D341Med (cell line): ENCODE measurements at places on chromosomes 5 and 9.

- peak; percentile 58 for DNase-seq
These were observed 57.5 kb upstream of the HTR1A start for GRCh38 chr5:64019746-64020145.

DNA sequence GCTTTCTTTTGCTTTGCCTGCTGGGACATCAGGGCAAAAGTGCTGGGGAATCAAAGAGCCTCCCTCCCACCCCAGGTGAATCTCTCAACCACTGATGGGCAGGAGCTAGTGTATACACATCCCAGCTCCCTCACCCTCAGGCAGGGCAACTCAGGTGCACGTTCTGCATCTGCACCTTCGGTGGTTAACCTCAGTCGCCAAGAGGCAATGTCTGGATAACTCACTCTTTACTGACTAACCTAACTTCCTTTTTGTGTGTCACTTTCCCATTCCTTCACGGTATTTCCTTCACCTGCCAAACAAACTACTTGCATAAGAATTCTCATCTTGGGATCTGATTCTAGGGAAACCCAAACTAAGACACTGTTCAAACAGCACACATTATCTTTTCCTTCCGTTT lies 26.3 kb downstream of the CNTFR start:
- no peak for DNase-seq

DNA sequence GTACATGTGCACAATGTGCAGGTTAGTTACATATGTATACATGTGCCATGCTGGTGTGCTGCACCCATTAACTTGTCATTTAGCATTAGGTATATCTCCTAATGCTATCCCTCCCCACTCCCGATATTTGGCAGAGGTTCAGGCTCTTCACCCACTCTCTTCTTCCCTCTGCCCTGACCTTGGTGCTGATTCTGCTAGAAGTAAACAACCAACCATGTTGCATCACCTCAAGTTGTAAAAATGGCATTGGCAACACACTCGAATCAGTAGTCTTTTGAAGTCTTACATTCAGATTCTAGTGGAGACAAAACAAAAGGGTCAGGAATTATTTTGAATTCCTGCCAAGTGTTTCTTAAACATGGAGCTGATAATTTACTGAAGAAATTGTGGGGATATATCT lies 40.0 kb downstream of the PRR16 start:
- no peak for DNase-seq

GRCh38 chr5:17316970-17317459 lies 99.6 kb downstream of the BASP1 start:
- no peak for DNase-seq

- no peak for DNase-seq
These were observed 283.9 kb upstream of the TNC start for GRCh38 chr9:115401756-115402327.

DNA sequence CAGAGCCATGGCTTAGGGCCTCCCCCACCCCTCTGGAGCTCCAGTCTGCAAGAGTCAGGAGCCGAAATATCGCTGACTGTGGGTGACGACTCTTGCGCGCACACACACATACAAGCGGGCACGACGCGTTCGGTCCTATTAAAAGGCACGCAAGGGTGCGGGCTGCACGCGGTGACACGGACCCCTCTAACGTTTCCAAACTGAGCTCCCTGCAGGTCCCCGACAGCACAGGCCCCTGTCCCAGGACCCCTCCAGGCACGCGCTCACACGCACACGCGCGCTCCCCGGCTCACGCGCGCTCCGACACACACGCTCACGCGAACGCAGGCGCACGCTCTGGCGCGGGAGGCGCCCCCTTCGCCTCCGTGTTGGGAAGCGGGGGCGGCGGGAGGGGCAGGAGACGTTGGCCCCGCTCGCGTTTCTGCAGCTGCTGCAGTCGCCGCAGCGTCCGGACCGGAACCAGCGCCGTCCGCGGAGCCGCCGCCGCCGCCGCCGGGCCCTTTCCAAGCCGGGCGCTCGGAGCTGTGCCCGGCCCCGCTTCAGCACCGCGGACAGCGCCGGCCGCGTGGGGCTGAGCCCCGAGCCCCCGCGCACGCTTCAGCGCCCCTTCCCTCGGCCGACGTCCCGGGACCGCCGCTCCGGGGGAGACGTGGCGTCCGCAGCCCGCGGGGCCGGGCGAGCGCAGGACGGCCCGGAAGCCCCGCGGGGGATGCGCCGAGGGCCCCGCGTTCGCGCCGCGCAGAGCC lies at the start of gene GRIN1:
GRIN1 (plus strand) TSS at position 433 of the 746 bp plus-strand sequence. CDS start 333 bp downstream, outside the sequence.
- DNase-seq, result peak; percentile 58

GRCh38 chr9:85554349-85554748 lies 187.4 kb downstream of the AGTPBP1 start:
- DNase-seq, result no peak

GRCh38 chr9:87554976-87555375 lies 57.3 kb downstream of the DAPK1 start:
- DNase-seq, result no peak

DNA sequence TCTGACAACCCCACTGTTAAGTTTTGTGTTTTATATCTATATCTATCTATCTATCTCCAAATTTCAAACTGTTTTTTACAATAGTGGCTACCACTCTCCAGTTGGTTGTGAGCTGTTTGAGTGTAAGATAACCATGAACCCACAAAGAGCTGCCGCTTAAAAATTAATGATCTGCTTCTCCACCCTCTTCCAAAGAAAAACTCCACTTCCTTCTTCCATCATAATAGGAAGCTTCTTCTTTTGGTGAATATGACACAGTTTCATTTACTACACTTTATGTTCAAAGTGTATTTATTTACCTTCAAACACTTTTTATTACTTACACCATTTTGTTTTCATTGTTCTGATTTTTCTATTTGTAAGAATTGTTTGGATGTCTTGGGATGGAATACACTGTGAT lies 37.9 kb downstream of the SPZ1 start:
- no peak for DNase-seq

GRCh38 chr9:83655433-83655832 lies 32.5 kb downstream of the IDNK start:
- no peak for DNase-seq

DNA sequence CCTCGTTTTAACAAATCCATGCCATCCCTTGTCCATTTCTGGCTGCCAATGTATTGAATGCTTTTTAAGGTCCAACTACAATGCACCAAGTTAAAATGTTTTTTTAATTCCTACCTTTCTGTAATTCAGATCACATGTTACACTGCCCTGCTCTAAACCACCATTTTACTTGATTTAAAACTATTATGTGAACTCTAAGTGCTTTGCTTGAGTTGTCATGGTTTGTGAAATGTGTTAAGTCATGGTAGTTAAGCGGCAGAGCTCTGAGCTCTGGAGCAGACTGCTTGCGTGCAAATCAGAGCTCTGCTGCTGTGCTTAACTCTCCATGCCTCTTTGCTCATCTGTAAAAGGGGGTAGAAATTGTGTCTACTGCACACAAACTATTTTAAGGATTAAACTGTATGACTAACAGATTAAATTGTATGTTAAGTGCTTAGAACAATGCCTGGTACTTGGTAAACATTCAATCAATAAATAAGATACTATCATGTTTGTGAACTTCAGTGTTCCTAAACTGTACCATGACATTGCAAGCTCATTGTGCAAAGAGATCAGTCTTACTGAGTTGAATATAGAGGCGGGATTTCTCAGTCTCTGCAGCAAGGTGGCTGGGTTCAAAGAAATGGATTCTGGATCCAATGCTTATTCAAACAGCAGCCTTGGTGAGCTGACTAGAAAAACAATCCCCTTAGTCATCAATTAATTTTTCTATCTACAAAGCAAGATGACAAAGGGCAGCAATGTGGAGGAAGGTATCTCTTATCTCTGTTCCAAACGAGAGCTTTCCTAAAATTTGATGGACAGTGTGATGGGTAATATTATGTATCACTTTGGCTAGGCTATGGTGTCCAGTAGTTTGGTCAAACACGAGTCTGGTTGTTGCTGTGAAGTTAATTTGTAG lies 16.1 kb upstream of the CMBL start:
- DNase-seq, result no peak

DNA sequence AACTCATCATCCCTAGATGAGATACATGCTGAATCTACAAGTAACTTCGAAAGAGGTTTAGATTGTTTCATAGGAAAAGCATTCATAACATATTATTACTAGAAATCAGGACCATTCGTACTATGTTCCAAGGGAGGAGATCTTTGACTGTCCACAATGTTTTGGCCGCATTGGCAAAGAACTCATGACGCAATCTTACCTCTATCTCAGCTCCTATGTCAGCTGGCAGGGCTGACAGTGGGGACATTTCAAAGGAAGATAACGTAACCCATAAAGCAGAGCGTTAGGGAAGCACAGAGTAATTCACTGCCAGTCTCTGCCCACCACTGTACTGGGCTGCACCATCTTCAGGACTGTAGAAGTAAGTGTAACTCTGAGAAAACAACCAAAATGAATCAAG lies 69.7 kb downstream of the EFNA5 start:
- DNase-seq, result no peak

- DNase-seq, result no peak
These were observed 301.6 kb downstream of the ISL1 start for GRCh38 chr5:51684794-51685355.

- DNase-seq, result no peak
These were observed 51.2 kb upstream of the SPRY4 start for GRCh38 chr5:142375944-142376411.

DNA sequence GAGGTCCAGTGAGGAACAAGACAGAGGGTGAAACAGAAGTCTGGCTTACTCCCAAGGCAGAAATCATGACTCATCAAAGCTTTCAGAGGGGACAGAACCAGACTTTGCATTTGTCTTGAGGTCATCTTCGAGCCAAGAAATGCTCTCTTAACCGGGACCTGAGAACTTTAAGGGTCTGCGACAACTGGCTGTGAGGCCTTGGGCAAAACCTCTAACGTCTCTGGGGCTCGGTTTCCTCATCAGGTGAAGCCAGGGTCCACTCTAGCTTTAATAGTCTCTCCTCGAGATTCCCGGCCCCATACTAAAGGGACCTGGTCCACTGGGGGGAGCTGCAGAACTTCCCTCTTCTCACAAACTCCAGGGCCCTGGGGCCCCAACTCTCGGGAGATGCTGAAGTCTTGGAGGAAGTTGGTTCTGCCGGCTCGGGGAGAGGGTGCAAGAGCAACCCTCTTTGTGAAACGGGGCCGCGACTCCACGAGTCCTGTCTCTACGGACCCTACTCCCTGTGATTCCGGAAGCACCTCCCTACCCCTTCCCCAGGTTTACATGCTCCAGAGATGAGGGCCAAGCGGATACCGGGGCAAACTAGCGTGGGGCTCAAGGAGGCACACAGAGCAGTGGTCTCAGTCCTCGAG lies 2.6 kb downstream of the GLIS3 start:
- DNase-seq, result peak; percentile 35

DNA sequence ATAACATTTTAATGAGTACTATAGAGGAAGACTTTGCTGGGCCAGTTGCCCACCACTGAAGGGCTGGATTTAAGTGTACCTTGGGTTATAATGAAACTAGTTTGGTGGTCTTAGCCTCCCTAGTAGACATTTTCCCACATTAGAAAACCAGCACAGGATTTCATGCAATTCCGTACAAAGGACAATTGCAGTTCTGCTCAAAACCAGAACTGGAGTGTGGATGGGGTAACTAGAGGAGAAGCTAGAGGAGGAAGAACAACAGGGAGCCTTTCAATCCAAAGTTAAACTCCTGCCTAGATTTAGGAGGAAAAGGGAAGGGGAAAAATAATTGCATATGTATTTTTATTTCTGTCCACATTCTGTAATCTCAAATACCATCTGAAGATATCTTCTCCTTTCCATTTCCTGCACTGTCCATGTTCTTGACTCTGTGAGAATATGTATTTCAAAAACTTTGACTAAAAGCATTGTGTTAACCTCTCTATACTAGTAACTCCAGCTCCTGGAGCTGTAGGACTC lies 97.5 kb upstream of the SSBP2 start:
- no peak for DNase-seq

GRCh38 chr5:72451741-72452505 lies 55.3 kb downstream of the ZNF366 start:
- peak; percentile 42 for DNase-seq

DNA sequence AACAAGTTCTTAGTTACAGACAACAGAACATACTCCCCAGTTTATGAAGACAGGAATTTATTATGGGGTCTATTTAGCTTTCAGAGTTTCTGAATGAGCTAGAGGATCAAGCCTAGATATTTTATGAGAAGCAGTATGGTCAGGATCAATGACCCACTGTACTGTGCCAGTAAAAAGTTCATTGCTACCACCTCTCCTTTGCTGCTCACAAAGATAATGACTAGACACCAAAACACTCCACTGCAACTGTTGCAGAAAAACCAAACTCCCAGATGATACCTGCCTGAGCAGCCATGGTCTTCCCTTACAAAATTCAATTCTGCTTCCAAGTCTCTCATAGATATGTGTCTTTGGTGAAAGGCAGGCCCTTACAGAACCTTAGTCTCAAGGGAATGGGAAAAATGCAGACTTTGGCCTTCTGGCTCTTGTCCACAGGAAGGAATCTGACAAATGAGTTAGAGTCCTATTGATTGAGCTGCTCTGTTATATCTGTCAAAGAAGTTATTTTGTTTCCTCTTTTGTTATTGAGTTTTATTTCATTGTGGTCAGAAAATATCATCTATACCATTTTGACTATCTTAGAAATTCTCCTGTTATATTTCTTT lies 74.7 kb upstream of the RASGRF2 start:
- no peak for DNase-seq

GRCh38 chr9:112020680-112021596 lies 124.3 kb downstream of the UGCG start:
- DNase-seq, result no peak

GRCh38 chr5:139711067-139711905 lies 63.1 kb downstream of the CXXC5 start:
- DNase-seq, result peak; percentile 90

- no peak for DNase-seq
These were observed 274.2 kb upstream of the SMC2 start for GRCh38 chr9:103819936-103820335.

GRCh38 chr9:129405089-129405826 lies 215.6 kb downstream of the C9orf50 start:
- no peak for DNase-seq

GRCh38 chr9:26510137-26510536 lies 382.5 kb downstream of the CAAP1 start:
- no peak for DNase-seq

- no peak for DNase-seq
These were observed 7.2 kb upstream of the SMIM32 start for GRCh38 chr5:136200130-136200529.

DNA sequence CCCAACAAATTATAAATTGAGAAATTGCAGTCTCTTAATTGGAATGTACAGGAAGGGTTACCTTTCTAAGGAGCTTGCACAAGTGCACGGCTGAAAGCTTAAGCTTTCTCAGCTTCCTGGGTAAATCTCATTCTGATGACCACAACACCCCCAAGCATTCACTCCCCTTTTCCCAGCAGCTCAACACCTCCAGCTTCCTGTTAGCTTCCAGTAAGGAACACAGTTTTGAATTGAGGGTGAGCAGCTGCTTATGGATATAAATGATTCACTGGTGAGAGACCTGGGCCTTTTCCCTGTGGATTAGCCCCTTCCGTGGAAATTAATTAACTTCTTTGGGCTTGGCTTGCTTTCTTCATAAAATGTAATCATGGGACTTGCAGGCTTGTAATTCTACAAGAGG lies 101.2 kb downstream of the SLC28A3 start:
- no peak for DNase-seq

DNA sequence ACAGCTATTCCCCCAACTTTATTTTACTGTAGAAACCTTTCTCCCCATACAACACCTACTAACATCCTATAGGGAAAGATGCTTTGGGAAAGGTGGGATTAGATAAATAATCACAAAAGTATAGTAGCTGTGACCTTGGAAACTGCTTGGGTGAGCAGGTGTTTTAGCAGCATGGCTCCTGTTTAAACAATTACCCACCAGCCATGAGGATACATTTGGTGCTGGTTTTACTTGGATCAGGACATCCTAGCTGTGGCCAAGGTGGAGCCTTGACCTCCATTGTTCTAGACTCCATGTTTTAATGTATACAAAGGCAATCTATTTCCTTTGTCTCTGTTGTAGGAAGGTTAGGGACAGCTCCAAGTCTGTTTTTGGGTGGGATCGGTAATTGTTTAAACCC lies 56.8 kb upstream of the ALDH1B1 start:
- DNase-seq, result no peak
